ENCODE measurements at places on chromosomes 11 and 22. TPM values are rescaled to one million over a fixed set of nuclear protein-coding genes. Genes with fewer than 3 reads are reported as not detected.

The OR51E2 gene
- not detected for total RNA-seq

The ZNF215 gene
- 4.1 TPM for total RNA-seq

The MAFF gene
- 69.2 TPM for total RNA-seq

The SYT12 gene
- total RNA-seq = not detected

The KRTAP5-2 gene
- not detected for total RNA-seq

The C22orf42 gene
- total RNA-seq = not detected

The ZNF280B gene
- total RNA-seq = 1.6 TPM

The DDX10 gene
- total RNA-seq = 22.2 TPM

The ANGPTL5 gene
- total RNA-seq = 0.19 TPM

The F2 gene
- total RNA-seq = not detected

The CACNA1I gene
- not detected for total RNA-seq

The KCNQ1 gene
- not detected for total RNA-seq

The OR4A5 gene
- total RNA-seq = not detected

The CECR2 gene
- total RNA-seq = 0.10 TPM

The PIWIL4 gene
- 0.65 TPM for total RNA-seq

The TBX10 gene
- not detected for total RNA-seq

The PRG3 gene
- not detected for total RNA-seq

The CCDC81 gene
- total RNA-seq = 0.96 TPM

The BAIAP2L2 gene
- total RNA-seq = 0.33 TPM

The FREY1 gene
- 2.6 TPM for total RNA-seq

The SEPTIN5 gene
- 34.6 TPM for total RNA-seq

The DDX25 gene
- total RNA-seq = not detected

The KLHL35 gene
- 2.0 TPM for total RNA-seq

The ARFGAP3 gene
- 53.9 TPM for total RNA-seq

The GATD1 gene
- 65.3 TPM for total RNA-seq

The DRD4 gene
- total RNA-seq = not detected

The LRRC32 gene
- total RNA-seq = 35.5 TPM

The MS4A6E gene
- not detected for total RNA-seq

The UPK3A gene
- total RNA-seq = not detected

The CLNS1A gene
- total RNA-seq = 92.1 TPM

The CNGA4 gene
- not detected for total RNA-seq

The GGT5 gene
- total RNA-seq = 21.3 TPM

The PARVG gene
- total RNA-seq = under 0.01 TPM

The ZNF214 gene
- 0.76 TPM for total RNA-seq

The SLC16A8 gene
- total RNA-seq = not detected

The DGAT2 gene
- 1.3 TPM for total RNA-seq

The OR51A4 gene
- not detected for total RNA-seq

The SNX19 gene
- 69.4 TPM for total RNA-seq

The ENTHD1 gene
- not detected for total RNA-seq

The C11orf91 gene
- 0.33 TPM for total RNA-seq

The NCF4 gene
- total RNA-seq = not detected

The SERPING1 gene
- total RNA-seq = not detected

The TREH gene
- not detected for total RNA-seq
